ENCODE measurements at places on chromosomes 16 and 17.
A peak's percentile ranks its signal among the peaks of the same experiment; 100 is the strongest.

- no peak for DNase-seq
Measured at GRCh38 chr17:59650642-59651041, 30.9 kb downstream of the CLTC start.

- DNase-seq = peak; percentile 33
Measured at GRCh38 chr17:63611354-63611753, 10.7 kb downstream of the TACO1 start.

GRCh38 chr17:77914385-77915254 is 43.9 kb upstream of the TNRC6C start:
- DNase-seq = no peak

DNA sequence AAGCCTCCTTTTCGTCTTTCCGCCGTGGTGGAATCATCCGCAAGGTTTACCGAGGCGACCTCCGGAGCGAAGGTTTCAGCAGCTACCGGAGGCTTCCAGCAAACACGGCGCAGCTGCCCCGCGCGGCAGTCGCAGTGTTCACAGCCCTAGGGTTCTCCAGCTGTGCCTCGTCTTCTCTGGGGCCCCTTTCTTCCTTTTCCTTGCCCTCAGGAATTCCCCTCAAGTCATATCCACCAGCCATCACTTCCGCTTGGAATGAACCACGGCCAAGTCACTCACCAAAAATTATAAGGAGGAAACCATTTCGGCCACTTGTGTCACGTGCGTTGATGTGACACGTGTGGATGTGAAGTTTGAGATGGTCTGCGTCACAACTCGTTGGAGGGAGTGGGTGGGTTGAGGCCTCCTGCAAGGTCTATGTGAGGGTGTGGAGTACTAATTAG is 636 bp upstream of the ERN1 start:
- peak; percentile 75 for DNase-seq

GRCh38 chr17:44097110-44097958 is 26.1 kb downstream of the HDAC5 start:
- no peak for DNase-seq

DNA sequence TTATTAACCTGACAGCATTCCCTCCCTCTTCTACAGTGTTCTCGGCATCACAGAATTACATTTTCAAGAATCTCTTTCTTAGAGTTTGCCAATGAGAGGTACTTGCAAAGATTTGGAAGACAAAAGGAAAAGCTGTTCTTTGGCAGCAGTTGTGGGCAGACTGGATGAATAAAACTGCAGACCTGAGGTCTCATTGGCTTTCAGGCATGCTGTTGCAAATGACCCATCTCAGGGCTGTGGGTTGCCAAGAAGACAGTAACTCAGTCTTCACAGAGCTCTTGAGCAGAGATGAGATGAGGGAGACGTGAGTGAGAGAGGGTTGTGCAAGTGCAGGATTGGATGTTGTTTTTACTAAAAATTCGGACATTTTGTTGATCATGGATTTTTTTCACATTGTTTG is 11.3 kb upstream of the USP31 start:
- no peak for DNase-seq

GRCh38 chr17:80177986-80178595 is 8.3 kb downstream of the CARD14 start:
- no peak for DNase-seq

GRCh38 chr16:85847681-85848601 is 48.4 kb downstream of the COX4I1 start:
- DNase-seq = no peak

DNA sequence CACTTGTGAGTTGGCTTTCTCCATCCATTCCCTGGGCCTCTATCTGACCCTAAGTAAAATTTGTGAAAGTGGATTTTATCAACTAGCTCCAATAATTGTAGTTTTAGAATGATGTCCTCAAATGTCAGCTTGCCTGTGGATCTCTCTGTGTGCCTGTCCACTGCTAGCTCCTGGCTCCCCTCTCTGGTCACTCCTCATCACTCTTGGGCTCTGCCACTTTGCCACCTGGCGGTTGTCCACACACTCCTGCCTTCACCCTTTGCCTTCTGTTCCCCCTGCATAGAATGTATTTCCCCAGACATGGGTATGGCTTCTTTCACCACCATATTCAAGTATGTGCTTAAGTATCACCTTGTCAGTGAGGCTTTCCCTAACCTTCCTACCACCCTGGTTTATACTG is 19.8 kb downstream of the ANKFN1 start:
- no peak for DNase-seq

DNA sequence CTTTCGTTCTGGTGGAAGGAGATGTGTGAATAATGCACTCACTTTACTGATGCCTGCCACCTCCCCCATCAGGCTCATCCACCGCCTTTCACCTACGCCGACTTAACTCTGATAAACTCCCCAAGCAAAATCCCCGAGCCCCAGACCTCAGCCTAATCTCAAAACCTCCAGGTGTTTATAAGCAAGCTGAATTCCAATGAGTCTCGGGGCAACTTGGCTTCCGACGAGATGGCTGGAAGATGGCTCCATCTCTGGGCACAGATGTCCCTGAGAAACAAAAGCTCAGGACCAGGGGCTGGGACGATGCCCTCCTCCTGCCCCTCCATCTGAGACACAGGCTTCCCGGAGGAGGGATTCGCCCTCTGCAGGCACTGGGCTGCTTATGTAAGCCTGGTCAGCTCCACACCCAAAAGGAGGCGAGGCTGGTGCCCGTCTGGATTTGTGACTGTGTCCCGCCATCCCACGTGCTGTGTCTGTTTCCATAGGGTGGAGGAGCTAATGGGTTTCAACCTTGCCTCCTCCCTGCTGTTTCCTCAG is 386.4 kb upstream of the TNRC6C start:
- no peak for DNase-seq

- no peak for DNase-seq
Measured at GRCh38 chr16:4612977-4613635, 1.6 kb downstream of the UBALD1 start.

DNA sequence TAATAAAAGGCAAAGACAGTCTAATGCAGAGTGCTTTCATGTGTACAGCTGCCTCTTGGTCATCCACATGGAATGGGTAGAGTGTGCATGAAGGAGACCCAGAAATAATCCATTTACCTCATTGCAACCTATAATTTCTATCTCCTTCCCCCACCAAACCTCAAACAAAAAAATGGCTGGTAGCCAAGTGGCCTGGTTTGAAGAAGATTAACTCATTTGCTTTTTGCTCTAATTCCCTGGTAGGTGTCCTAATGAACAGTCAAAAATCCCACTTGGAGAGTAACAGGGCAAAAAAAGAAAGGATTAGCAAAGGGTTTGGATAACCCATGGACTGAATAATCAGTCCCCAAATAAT is 13.0 kb upstream of the LYRM9 start:
- DNase-seq = no peak

DNA sequence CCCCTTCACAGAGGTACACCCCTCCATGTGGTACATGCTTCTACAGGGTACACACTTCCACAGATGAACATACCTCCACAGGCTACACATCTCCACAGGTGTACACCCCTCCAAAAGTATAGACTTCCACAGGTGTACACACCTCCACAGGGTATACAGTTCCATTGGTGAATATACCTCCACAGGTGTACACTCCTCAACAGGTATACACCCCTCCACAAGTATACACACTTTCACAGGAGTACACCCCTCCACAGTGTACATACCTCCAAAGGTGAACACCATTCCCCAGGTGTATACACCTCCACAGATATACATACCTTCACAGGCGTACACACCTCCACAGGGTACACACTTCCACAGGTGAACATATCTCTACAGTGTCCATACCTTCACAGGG is 9.4 kb downstream of the FOXN1 start:
- DNase-seq = no peak

- DNase-seq = no peak
Measured at GRCh38 chr17:16962804-16963203, 9.1 kb downstream of the TNFRSF13B start.

- no peak for DNase-seq
Measured at GRCh38 chr16:85376292-85377095, 236.6 kb upstream of the GSE1 start.

- DNase-seq = no peak
Measured at GRCh38 chr17:9308069-9308468, 267.6 kb downstream of the STX8 start.

GRCh38 chr16:82033006-82033405 is 2.0 kb upstream of the HSD17B2 start:
- no peak for DNase-seq

GRCh38 chr16:74623214-74623838 is 16.4 kb upstream of the GLG1 start:
- DNase-seq = no peak

DNA sequence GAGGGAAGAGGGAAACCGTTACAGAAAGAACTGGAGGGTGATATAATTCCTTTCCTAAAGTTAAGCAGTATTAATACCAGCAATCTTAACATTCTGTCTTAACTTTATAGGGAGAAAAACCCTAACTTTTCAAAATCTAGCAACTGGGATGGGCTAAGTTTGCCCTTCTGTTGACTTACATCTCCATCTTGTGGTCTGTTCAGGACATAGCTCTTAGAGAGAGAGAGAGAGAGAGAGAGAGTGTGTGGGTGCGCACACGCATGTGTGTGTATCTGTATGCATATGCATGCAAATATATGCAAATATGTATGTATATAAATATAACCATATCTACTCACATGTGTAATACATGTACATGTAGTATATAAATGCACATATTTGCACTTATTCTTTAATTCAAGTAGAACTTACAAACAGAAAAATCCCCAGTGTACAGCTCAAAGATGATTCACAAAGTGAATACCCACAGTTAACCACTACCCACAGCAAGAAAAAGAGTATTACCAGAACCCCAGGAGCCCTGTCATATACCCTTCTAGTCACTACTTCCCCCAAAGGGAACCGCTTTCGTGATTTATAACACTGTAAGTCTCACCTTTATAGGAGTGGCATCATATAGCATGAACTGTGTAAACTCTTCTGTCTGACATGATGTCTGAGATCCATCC is 46.5 kb downstream of the STX8 start:
- DNase-seq = no peak

DNA sequence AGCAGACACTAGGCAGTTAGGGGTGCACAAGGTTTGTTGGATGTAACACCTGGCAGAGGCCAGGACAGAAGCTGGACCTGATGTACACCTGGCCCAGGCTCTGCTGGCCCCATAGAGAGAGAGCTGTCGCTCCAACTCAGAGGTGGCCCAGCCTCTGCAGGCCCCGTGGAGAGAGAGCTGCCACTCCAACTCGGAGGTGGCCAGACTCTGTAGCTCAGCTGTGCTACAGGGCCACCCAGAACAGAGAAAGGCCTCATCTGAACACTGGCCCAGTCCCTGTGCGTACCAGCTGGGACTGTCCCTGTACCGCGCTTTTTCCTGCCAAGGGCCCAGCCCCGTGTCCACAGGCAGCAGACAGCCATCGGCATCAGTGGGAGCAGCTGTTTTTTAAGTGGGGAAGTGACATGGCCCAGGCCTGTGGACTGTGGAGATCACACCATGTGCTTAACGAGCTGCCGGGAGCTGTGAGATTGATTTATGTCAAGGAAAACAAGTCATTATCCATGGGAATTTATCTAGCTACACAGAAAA is 176.4 kb upstream of the CHMP6 start:
- no peak for DNase-seq
